ENCODE measurements at places on chromosomes 13 and 19.

DNA sequence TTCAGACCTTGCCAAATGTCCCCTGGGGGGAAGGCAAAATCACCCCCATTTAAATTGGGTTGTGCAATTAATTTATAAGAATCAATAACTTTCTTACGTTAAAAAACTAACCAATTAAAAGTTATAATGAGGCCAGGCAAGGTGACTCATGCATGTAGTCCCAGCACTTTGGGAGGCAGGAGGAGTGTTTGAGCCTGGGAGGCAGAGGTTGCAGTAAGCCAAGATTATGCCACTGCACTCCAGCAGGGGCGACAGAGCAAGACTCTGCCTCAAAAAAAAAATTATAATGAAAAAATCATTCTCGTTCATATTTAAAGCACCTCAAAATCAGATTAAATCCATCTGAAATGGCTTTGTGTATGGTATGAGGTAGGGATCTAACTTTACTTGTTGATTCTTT is 18.4 kb upstream of the SIGLEC14 start:
- no peak for DNase-seq

GRCh38 chr19:10797541-10798256 is 38.3 kb downstream of the TMED1 start:
- DNase-seq: peak; percentile 86

- DNase-seq: no peak
Measured at GRCh38 chr13:30998136-30999088, 66.0 kb downstream of the TEX26 start.

GRCh38 chr13:48235341-48236135 is 2.5 kb downstream of the ITM2B start:
- DNase-seq: no peak

Data from GM13977 (cell line).